SW 1271 (cell line): ENCODE measurements at places on chromosomes 4 and X.

DNA sequence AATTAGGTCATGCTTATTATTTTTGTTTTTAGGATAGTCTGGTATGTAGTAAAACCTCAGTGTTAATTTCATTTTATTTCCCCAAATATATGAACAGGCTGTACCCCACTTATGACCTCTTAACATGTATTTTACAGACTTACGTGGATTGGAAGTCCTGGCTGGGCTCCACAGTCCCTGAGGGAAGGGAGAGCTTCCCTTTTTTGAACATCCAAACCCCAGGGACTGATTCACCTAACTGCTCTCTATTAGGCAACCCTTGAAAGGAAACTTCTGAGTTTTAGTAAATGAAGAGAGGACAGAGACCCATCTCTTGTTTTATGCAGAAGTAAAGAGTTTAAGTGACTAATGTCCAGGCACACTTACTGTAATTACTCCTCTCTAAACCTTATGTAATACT, 233.1 kb upstream of the SPRY1 start:
- no peak for DNase-seq

DNA sequence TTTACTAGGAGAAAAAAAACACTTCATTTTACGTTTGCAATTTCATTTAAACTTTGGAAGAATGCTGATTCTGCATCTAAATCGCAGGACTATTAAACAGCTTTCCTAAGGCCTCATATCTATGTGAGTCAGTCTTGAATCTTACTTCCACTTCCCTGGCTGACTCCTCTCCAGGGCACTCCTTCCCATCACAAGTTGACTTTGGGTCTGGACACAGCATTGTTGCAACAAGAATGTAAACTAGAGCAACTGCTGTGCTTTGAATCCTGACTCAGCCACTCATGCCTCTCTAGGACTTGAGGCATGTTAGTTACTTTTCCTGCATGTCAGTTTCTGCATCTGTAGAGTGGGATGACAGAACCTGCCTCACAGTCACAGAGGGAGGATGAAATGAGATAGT, 413.8 kb downstream of the FAT4 start:
- peak; percentile 79 for DNase-seq

DNA sequence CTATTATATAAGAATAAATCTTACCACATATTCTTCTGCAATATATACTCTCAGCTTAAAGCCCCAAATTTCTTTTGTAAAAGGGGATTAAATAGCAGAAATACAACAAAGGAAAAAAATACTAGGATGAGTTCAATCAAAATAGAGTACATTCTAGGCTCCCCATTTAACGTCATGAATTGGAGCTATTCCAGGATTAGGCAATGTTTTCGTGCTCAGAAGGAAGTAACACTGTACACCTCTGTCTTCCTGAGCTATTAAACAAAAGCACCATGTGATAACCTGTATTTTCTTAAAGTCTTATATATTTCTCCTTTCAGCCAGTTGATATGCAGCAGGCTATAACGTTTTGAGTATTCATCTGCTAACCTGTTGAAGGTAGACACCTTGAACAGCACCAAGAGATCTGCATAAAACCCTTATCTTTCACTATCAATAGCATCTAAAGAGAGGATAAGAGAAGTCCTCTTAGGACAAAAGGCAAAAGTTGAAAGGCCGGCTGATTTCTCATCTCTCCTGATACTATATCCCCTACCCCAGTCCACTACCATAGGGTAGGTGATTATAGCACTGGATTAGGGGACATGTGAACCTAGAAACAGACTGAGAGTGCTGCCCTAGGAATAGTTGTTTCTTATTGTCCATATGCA, 31.5 kb downstream of the TEC start:
- no peak for DNase-seq

- DNase-seq: no peak
These were observed 39.7 kb upstream of the VCX3B start for GRCh38 chrX:8424912-8425311.

DNA sequence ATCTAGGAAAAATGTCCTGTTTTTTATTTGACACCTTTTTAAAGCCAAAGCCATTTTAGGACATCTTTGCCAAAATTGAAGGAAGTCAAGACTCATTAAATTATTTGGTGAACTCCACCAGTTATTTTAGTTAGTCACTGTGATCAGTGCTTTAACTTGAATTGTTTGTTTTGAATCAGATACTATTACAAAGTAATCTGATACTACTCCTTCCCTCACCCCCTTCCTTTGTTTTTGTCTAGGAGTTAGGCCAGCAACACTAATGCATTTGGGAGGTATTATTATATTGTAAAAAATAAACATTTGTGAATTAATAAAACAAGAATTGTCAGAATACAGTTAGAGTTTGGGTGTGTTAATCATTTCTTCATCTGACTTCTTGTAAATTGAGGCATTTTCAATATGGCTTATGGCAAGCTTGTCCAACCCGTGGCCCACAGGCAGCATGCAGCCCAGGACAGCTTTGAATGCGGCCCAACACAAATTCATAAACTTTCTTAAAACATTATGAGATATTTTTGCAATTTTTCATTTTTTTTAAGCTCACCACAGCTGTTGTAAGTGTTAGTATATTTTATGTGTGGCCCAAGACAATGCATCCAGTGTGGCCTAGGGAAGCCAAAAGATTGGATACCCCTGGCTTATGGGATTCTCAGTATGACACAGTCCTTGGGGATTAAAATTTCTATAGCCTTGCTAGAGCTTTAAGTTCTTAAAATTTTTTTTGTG, 182.2 kb downstream of the BMPR1B start:
- no peak for DNase-seq

- DNase-seq: no peak
These were observed 82.9 kb downstream of the CLCN4 start for GRCh38 chrX:10239611-10240064.

GRCh38 chr4:1910643-1911042, 39.5 kb downstream of the NSD2 start:
- peak; percentile 18 for DNase-seq

DNA sequence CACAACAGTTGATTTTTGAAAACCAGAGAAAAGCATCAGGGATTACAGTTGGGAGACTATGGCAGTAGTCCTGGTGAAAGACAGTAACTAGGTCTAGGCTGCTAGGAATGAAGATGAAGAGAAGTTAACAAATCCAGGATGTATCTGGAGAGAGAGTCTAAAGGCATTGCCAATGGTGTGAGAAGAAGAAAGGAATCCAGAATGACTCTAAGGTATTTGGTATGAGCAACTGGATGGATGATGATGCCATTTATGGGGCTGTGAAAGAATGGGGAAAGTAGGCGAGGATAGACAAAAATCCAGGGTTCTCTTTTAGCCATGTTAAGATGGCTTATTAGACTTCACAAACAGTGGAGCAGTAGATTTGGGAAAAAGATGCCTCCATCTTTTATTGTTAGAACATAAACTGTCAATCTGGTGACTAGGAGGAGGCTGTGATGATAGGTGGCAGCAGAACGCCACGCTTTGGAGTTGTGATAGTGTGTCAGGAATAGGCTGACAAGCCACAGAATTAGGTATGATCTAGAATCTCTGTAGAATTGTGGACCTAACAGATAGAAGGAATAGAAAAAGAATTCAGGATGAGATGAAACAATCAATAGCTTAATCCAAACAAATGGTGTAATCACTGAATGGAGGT, 27.3 kb upstream of the JADE1 start:
- no peak for DNase-seq

DNA sequence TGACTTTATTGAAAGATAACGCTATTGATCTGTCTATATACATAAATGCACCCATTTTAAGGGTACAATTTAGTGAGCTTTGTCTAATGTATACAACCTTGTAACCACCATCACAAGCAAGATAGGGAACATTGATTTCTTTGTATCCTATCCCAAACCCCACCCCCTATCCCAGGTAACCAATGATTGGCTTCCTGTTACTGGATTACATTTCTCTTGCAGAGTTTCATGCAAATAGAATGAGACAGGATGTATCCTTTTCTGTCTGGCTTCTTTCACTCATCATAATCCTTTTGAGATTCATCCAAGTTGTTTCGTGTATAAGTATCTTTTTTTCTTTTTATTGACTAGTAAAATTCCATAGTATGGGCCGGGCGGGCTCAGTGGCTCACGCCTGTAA, 1.6 kb upstream of the GRIPAP1 start:
- no peak for DNase-seq

DNA sequence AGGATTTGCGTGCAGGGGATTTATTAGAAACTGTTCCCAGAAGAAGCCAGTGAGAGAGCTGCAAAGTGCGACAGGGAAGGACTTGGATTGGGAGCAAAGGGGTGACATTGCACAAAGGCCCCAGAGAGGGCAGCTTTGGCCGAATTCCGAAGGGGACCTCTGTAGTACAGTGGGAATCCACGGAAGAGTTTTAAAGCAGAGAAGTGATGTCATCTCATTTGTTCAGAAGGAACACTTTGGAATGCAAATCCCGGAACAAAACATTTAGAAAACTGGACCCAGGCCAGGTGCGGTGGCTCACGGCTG, 71.7 kb downstream of the FAM184B start:
- no peak for DNase-seq

GRCh38 chr4:183887351-183887750, 17.8 kb upstream of the STOX2 start:
- DNase-seq: no peak

DNA sequence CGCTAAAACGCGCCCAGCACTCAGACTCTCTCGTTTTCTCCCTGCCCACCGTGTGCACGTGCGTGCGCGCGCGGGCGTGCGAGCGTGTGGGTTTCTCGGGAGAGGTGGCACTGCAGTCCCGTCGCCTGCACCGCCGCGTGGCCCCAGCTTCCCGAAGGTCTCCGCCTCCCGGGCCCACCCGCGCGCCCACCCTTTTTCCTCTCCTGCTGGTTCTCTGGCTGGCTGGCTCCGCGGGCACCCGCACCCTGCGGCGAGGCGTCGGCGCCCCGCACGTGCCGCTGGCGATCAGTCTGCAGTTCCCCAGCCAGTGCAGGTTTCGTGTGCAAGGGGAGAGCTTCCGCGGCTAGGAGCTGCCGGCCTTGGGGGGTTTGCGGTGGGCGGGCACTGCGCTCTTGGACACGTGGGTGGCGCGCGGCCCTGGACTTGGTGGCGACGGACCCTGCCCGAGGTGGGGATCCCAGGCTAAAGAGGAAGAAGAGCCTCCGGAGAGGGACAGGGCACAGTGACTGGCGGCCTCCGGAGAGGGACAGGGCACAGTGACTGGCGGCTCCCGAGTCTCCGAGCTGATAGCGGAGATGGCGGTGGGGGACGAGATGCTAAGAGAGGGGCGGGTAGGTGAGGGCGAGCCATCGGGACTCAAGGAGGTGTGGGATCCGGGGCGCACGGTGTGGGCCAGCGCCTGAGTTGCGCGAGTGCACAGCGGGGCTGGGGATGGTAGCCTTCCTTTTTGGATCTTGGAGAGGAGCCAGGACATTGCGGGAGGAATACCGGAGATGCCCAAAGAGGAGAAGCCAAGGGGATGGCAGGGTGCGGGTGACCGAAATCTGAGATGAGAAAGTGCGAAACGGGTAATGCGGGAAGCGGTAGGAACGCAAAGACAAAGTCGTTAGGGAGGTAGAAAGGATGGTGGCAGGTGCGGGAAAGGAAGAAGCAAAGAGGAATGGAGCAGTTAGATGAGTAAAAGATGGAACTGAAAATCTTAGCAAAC, at the start of gene FAM184B:
FAM184B (minus strand) TSS at position 322 of the 988 bp plus-strand sequence. CDS start 322 bp downstream, outside the sequence.
- DNase-seq: no peak

DNA sequence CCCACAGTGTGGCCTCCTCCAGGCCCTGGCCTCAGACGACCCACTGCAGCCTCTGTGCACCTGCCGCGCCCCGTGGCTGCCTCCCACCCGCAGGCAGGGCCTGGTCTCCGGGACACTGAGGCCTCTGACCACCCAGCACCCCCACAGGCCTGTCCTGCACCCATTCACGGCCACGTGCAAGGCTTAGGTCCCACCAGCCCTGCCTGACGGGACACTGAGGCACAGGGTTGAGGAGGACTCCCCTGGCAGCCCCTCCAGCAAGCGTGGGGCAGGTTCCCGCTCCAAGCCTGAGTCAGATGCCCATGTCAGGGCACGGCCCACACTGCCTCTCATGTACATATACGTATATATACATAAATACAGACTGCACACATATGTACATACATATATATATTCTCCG, 23.5 kb downstream of the NELFA start:
- no peak for DNase-seq

GRCh38 chr4:153348006-153348405, 3.5 kb downstream of the MND1 start:
- DNase-seq: no peak

DNA sequence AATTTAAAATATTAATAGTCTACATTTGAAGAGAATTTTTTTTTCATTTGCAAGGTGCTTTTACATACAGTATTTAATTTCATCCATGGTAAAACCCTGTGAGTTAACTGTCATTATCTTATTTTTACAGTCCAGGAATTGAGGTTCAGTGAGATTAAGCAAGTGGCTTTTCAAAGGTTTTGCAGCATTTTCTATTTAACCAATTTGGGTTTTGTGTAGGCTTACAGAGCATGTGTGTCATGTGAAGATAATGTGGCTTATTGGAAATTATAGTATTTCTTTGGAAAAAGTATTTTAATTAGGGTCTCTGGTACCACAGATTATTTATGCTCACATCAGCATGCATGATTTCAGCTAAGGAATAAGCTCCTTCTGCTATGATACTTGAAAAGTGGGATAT, 4.5 kb downstream of the XK start:
- DNase-seq: no peak

- DNase-seq: no peak
These were observed 19.7 kb downstream of the QDPR start for GRCh38 chr4:17492058-17492741.

DNA sequence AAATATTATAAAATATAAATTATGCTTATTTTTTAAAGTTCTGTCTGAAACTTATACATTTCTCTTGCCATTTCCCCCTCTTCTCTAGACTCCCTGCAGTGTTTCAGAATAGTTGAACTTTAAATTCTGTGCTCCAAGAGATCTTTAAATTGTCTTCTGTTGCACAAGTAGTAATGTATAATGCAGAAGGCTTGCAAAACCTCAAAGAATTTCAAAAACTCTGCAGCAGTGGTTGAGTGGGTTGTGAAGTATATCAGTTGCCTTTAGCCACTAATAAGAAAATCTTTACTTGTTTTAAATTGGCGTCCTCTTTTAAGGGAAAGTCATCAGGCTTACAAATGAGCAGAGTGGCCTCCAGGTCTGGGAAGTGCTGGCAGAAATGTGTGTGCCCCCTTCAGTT, 1153.3 kb upstream of the PABPC4L start:
- DNase-seq: no peak

DNA sequence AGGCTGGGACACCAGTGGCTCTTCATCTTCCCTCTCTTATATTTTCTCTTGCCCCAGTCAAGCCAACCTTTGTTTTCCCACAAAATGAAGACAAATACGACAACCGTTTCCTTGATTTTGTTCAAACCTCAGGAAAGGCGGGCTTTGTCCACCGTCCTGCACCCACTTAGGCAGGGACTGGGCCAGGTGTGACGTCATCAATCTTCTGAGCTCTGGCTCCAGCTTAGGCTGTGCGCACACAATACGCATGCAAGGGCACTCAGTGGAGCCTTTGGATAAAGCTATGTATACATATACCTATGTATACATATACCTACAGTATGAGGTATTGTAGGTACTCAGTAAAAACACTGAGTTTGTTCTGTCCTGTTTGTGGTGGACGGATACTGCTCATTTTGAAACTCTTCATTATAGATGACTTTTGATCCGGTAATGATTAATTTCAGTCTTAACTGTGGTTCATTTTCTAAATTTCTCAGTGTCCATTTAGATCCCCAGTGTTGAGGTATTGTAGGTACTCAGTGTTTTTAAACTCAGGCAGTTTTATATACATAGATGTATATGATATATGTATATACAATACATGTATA, 194.9 kb downstream of the MGST2 start:
- no peak for DNase-seq
